Naive thymus-derived CD4-positive, alpha-beta T cell (primary cell): ENCODE measurements at places on chromosomes 7 and 10.

DNA sequence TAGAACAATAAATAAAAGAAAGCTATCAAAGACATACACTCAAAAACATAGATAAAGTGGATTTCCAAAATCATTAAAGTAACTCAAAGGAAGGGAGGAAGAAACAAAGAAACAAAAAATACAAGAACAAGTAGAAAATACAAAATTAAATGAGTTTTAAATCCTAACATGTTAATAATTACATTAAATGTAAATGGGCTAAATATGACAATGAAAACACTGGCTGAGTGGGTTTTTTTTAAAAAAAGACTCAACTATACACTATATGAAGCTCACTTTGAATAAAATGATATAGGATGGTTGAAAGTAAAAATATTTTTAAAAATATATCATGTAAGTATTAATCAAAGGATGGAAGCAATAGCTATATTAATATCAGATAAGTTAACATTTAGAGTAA is 371.4 kb downstream of the PTPRN2 start:
- H3K27ac ChIP-seq: no peak overlapping the region
- H3K4me3 ChIP-seq: no peak overlapping the region
- no peaks in the 10 kb centered on the region for H3K27me3 ChIP-seq
- H3K4me1 ChIP-seq: no peaks in the 10 kb centered on the region
- H3K36me3 ChIP-seq: no peaks in the 10 kb centered on the region

DNA sequence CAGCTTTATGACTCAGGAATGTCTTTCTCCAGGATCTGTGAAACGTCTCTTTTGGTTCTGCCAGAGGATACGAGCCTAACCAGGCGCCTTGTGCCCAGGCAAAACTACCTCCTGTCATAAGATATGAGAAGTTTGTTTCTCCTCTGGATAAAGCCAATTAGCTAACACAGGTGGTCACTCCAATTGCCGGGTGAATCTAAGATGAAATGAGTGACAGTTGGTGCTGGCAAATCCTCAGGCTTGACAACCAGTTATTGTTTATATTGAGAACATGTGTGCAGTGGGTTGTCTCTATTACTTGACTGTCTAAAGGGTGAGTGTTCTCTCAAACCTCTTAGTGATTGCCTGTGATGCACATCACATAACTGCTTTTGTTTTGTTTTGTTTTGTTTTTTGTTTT is 449.1 kb downstream of the XPNPEP1 start:
- H3K36me3 ChIP-seq: no peaks in the 10 kb centered on the region
- no peak for DNase-seq
- no peaks in the 10 kb centered on the region for H3K4me1 ChIP-seq

GRCh38 chr7:154912871-154913637 is 89.9 kb downstream of the PAXIP1 start:
- no peak overlapping the region for H3K4me3 ChIP-seq
- DNase-seq: no peak
- H3K27me3 ChIP-seq: no peaks in the 10 kb centered on the region
- H3K36me3 ChIP-seq: no peaks in the 10 kb centered on the region
- no peaks in the 10 kb centered on the region for H3K4me1 ChIP-seq
- no peak overlapping the region for H3K27ac ChIP-seq

GRCh38 chr7:127901895-127902703 is 129.1 kb downstream of the LRRC4 start:
- no peak for DNase-seq
- no peaks in the 10 kb centered on the region for H3K36me3 ChIP-seq
- no peaks in the 10 kb centered on the region for H3K27me3 ChIP-seq

- no peaks in the 10 kb centered on the region for H3K36me3 ChIP-seq
- H3K4me1 ChIP-seq: no peaks in the 10 kb centered on the region
- no peaks in the 10 kb centered on the region for H3K27me3 ChIP-seq
- no peak overlapping the region for H3K4me3 ChIP-seq
These were observed 195.5 kb downstream of the CREB5 start for GRCh38 chr7:28607855-28608193.

DNA sequence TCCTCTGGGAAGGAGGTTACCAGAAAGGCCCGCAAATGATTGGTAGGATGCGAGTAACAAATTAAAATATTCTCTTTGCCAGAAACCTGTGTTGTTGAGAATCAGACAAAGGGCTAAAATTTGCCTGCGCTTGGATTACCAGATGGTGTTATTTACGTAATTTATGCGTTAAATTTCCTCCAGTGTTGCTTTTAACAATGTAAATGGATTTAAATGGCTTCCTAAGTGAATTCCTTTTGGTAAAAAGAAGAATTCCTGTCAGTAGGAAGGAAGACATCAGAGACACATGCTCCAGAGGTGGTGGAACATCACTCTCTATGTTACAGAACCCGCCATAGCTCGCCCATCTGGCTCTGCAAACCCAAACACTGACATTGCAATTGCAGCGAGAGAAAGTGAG is 520.6 kb downstream of the GALNT17 start:
- no peak overlapping the region for H3K4me3 ChIP-seq
- H3K4me1 ChIP-seq: no peaks in the 10 kb centered on the region
- H3K27me3 ChIP-seq: no peaks in the 10 kb centered on the region
- no peak for DNase-seq
- no peak overlapping the region for H3K27ac ChIP-seq

GRCh38 chr7:28937619-28938018 is 20.5 kb downstream of the TRIL start:
- no peak overlapping the region for H3K4me3 ChIP-seq
- H3K27me3 ChIP-seq: no peaks in the 10 kb centered on the region
- H3K27ac ChIP-seq: no peak overlapping the region
- DNase-seq: no peak
- H3K36me3 ChIP-seq: no peaks in the 10 kb centered on the region
